Activated CD8-positive, alpha-beta memory T cell treated with anti-CD3 and anti-CD28 coated beads, Interleukin-2, amount 10 ng/mL, durations not matched to agents 7 days and 5 days (primary cell): ENCODE measurements at places on chromosomes 2 and 18.

GRCh38 chr2:125004106-125004800 is 979.2 kb downstream of the CNTNAP5 start:
- DNase-seq = no peak

DNA sequence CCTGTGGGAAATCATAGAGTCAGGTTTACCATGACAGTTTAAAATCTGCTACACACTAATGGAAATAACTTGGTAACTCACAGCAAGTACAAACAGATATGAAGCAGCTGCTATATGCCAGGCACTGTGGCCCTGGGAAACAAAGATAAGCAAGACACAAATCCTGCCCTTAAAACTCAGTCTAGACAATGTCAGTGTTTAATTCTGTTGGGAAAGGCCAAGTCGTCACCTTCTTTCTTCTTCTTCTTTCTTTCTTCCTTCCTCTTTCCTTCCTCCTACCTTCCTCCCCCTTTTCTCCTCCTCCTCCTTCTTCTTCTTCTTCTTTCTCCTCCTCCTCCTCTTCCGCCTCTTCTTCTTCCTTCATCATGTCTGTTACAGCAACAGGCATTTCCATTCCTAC is 26.8 kb downstream of the PLEK start:
- no peak for DNase-seq

GRCh38 chr2:169670215-169670651 is 24.0 kb downstream of the CFAP210 start:
- DNase-seq = no peak

DNA sequence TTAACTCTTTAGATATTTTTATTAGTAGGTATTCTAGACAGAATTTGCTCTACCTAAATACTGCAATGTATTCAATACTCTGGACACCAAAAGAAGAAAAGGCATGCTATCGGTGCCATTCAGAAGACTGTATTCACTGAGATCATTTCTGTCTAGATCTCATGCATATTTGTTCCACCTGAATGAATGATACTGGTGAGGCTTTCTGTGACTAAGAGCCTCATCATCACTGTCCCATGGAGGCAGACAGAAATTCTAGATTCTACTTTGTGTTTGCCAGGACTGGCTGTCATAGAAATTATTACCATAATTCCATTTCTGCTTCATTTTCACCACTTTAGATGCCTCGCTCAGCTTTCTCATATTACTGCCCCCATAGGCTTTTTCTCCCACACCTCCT is 340.7 kb downstream of the MBD2 start:
- DNase-seq = no peak

- DNase-seq = no peak
Measured at GRCh38 chr2:230968921-230969658, 26.8 kb upstream of the SPATA3 start.

- no peak for DNase-seq
Measured at GRCh38 chr2:58991357-58991756, 750.2 kb upstream of the FANCL start.

GRCh38 chr2:43154685-43155084 is 71.7 kb downstream of the ZFP36L2 start:
- no peak for DNase-seq

DNA sequence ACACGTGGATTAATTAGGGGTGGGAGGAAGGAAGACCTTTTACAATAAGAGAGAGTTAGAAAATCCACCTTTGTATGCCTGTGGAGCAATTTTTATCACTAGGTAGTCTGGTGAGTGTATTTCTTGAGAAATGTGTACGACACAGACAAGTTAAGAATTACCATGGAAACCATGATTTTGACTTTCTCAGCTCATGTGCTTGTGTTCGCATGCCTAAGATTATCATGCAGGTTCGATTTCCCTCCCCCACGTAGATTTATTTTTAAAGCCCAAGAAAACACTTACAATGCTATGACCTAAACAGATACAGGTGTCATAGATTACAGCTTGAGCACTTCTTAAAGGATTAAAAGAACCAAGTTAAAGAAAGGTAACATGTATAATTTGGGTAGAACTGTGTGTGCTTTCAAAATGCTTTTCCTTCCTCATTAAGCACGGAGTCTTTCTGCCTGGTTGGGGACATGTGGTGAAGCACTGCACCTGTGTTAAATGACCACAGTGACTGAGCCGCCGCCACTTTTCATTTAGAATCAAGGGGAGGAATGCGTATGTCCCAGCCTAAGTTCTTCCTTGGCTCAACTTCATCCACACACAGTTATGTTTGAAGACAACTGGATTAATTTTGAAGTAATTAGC is 16.6 kb downstream of the SERTAD2 start:
- peak; percentile 57 for DNase-seq

DNA sequence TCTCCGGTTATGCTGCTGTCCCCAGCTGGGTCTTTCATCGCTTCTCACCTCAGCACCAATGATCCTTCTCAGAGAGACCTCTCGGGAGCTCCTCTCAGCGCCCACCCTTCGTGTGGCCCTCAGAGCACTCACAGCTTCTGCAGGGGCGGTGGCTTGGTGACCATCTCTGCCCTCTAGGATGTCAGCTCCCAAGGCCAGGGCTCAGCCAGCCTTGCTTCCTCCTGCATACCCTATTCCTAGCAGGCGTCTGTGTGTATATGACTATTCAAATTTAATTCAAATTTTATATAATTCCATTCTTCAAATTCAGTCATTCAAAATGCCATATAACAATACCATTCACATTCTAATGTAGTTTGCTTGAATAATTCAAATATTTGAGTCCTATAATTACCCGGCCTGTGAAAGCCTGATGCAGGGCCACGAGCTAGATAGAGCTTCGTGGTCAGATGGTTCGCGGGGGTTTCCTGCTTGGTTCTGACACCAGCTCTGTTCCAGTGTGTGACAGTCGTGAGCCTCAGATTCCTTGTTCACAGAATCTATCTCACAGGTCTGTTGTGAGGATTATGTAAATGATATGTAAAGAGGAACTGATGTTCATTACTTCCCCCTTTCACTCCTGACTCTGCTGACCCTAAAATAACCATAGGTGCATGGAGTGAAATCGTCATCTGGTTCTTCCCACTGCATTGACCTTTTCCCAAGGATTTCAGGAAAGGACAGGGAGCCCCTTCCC is 94.0 kb upstream of the CNGA3 start:
- no peak for DNase-seq
